ENCODE measurements at places on chromosomes 6 and 20.

- no peak for ATAC-seq
- no peaks in the 10 kb centered on the region for H3K4me1 ChIP-seq
- H3K27ac ChIP-seq: no peak overlapping the region
- no peaks in the 10 kb centered on the region for H3K36me3 ChIP-seq
- no peaks in the 10 kb centered on the region for H3K27me3 ChIP-seq
Observed at GRCh38 chr20:55160996-55161395, 685.6 kb downstream of the DOK5 start.

- H3K27ac ChIP-seq: no peak overlapping the region
- H3K4me3 ChIP-seq: no peak overlapping the region
- peaks cover 24% of the 10 kb centered on the region for H3K27me3 ChIP-seq
- H3K4me1 ChIP-seq: no peaks in the 10 kb centered on the region
- no peak for ATAC-seq
Observed at GRCh38 chr20:4449957-4450715, 271.6 kb upstream of the PRND start.

- no peak overlapping the region for H3K4me3 ChIP-seq
- H3K36me3 ChIP-seq: peaks cover 3% of the 10 kb centered on the region
- H3K27ac ChIP-seq: peak overlapping the region; percentile 85
- no peaks in the 10 kb centered on the region for H3K27me3 ChIP-seq
- peaks cover 68% of the 10 kb centered on the region for H3K4me1 ChIP-seq
- peak; percentile 68 for ATAC-seq
Observed at GRCh38 chr6:136763716-136764516, 28.4 kb downstream of the MAP3K5 start.

DNA sequence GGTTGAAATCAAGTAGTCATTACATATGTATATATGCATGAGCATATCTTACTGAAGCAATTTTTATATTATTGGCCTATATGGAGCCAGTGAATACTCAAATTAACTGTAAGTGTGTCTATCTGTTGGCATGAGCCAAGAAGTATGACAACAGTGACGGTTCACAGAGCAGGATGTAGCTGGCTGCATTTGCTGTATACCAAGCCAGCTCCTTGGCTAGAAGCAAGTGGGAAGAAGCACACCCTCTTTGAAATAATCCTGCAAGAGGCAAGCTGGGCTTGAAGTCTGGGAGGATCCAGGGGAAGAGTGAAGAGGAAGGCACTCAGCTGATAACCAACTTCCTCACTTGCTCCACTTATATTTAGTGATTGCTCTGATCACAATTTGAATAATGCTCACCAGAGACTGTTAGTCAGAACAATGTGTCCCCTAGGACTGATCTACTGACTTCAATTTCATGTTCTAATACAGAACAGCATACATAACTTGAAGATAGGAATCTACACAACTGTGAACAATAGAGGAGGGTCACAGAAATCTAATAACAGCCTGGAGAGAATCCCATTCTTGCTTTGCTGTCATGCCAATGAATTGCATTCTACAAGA lies 497.3 kb downstream of the PRKN start:
- no peaks in the 10 kb centered on the region for H3K4me1 ChIP-seq
- no peaks in the 10 kb centered on the region for H3K36me3 ChIP-seq
- no peak overlapping the region for H3K27ac ChIP-seq
- H3K4me3 ChIP-seq: no peak overlapping the region

GRCh38 chr6:14804785-14805210 lies 441.1 kb upstream of the JARID2 start:
- ATAC-seq: no peak
- H3K27me3 ChIP-seq: no peaks in the 10 kb centered on the region
- no peak overlapping the region for H3K4me3 ChIP-seq
- H3K27ac ChIP-seq: no peak overlapping the region
- no peaks in the 10 kb centered on the region for H3K4me1 ChIP-seq
- no peaks in the 10 kb centered on the region for H3K36me3 ChIP-seq

GRCh38 chr6:92568541-92568940 lies 850.8 kb downstream of the EPHA7 start:
- H3K27ac ChIP-seq: no peak overlapping the region
- no peaks in the 10 kb centered on the region for H3K27me3 ChIP-seq
- no peak for ATAC-seq
- no peaks in the 10 kb centered on the region for H3K36me3 ChIP-seq
- H3K4me3 ChIP-seq: no peak overlapping the region

- no peak for ATAC-seq
- H3K36me3 ChIP-seq: peaks cover 32% of the 10 kb centered on the region
- H3K4me3 ChIP-seq: no peak overlapping the region
- no peaks in the 10 kb centered on the region for H3K27me3 ChIP-seq
Observed at GRCh38 chr6:100663219-100663863, 198.6 kb upstream of the SIM1 start.

DNA sequence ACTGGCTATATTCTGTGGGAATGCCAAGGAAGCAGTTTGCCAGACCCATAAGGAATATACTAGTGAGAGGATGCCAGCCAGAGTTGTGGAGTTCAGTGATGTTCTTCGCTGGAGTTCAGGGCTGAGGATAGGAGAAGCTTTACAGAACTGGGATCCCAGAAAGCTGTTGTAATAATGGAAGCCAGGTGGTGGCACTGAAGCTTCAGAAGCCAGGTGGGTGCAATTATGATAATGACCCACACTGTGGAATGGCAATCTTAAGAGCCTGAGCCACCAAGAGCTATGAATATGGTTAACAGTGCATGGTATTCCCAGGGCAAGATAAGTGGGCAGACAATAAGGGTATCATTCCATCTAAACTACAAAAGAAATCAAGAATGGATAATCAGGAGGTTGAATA lies 25.1 kb upstream of the ENPP1 start:
- H3K27ac ChIP-seq: no peak overlapping the region
- H3K4me1 ChIP-seq: peaks cover 5% of the 10 kb centered on the region

DNA sequence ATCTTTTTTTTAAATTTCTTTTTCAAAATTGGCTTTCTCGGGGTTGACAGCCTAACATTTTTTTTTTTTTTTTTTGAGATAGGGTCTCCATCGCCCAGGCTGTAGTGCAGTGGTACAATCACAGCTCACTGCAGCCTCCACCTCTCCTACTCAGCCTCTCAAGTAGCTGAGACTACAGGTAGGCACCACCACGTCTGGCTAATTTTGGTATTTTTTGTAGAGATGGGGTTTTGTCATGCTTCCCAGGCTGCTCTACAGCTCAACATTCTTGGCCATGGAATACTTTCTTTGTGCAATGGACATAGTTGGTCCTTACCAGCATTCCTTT lies 6.4 kb upstream of the CTNNBL1 start:
- H3K4me1 ChIP-seq: no peaks in the 10 kb centered on the region
- no peak overlapping the region for H3K4me3 ChIP-seq
- no peak for ATAC-seq

DNA sequence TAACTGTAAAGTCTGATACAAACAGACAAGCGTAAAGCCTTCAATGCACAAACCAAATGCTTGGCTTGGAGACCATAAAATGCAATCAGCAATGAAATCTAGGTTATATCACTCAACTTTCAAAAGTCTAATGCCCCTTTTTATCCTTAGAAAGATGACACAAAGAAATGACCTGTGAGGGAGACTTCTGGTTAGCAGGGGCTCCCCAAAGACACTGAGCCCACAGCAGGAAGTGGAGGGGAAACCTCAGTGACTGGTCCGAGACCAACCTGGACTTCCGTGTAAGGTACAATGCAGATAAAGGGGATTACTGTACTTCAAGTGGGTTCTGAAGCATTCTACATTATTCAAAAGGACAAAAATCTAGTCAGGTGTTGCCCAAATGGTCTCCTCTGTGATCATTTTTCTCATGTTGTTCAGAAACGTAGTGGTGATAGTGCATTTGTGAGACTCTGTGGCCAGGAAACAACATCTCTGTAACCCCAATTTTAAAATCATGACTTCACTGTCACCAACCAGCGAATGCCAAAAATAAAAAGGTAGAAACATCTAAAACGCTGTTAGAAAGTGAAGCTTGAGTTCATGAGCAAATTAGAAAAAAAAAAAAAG lies 88.2 kb downstream of the HIVEP2 start:
- H3K36me3 ChIP-seq: peaks cover 14% of the 10 kb centered on the region
- peaks cover 82% of the 10 kb centered on the region for H3K4me1 ChIP-seq
- H3K4me3 ChIP-seq: peak overlapping the region; percentile 72

DNA sequence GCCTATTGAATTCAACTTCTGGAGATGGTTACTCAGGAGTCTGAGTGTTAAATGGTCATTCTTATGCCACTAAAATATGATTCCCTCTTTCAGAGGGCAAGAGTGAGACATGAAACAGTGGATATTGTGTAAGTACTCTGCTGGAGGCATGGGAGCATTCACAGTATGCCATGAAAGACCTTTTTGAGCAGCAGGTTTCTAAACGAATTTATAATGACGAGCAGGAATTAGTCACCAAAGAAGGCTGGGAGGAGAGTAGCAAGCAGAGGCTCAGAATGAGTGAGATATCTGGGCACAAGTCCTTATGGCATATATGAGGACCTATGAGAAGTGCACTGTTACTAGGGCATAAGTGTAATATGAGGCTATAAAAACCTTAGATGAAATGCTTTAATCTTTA lies 10.9 kb upstream of the MYB start:
- no peak for ATAC-seq
- H3K36me3 ChIP-seq: no peaks in the 10 kb centered on the region
- H3K27ac ChIP-seq: peak overlapping the region; percentile 80
- H3K4me3 ChIP-seq: no peak overlapping the region
- peaks cover 18% of the 10 kb centered on the region for H3K4me1 ChIP-seq

DNA sequence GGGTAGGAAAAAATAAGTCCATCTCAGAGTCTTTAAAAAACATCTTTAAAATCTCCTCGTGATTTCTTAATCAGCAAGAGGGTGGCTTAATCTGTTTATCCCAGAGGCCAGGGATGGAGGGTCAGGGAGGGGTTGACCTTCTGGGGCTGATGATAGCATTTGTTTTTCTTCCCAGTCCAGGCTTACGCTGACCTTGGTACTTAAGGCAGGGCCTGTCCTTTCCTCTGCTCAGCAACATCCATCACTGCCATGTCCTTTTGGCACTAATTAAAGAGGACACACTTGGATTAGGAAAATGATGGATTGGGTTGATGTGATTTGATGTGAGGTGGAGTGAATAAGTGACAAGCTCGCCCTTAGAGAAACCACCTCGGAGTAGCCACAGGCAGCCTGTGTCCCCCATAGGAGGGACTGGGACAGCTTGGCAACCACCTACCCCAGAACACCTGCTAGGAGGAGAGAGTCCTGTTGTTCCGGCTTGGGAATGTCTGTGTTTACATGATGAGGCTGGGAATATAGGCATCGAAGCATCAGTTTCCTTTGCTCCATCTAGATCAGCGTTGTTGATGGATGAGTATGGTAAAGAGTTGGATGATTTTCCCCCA lies 44.2 kb downstream of the PHACTR3 start:
- no peak overlapping the region for H3K4me3 ChIP-seq
- H3K36me3 ChIP-seq: no peaks in the 10 kb centered on the region
- H3K4me1 ChIP-seq: no peaks in the 10 kb centered on the region
- H3K27me3 ChIP-seq: no peaks in the 10 kb centered on the region
- H3K27ac ChIP-seq: no peak overlapping the region
- ATAC-seq: no peak

- peaks cover 42% of the 10 kb centered on the region for H3K36me3 ChIP-seq
- H3K27ac ChIP-seq: no peak overlapping the region
- H3K27me3 ChIP-seq: no peaks in the 10 kb centered on the region
Observed at GRCh38 chr6:15495375-15495901, 167.4 kb downstream of the DTNBP1 start.

DNA sequence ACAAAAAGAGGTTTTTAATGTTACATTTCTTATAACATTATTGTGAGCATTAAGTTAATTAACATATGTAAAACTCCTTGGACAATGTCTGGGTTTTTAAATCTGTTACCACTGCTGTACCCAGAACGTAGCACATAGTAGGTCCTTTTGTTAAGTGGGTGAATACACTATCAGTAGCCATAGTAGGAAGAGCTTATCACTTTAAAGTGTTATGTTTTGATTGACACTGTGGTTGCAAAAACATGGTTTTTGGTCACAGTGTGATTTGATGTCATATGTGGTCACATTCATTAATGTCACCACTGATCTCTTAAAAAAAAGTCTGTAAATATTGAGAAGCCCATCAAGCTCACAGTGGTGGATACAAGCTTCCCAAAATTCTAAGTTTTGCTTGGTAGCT lies 160.7 kb downstream of the PLCB1 start:
- no peak overlapping the region for H3K27ac ChIP-seq
- no peaks in the 10 kb centered on the region for H3K27me3 ChIP-seq
- ATAC-seq: no peak

GRCh38 chr6:21190701-21191100 lies 402.9 kb upstream of the SOX4 start:
- no peaks in the 10 kb centered on the region for H3K27me3 ChIP-seq
- H3K4me3 ChIP-seq: no peak overlapping the region
- ATAC-seq: no peak
- H3K27ac ChIP-seq: peak overlapping the region; percentile 58
